Left renal pelvis (tissue), 4 donors: ENCODE measurements at places on chromosomes 1 and 21.

- no peak for DNase-seq
Measured at GRCh38 chr21:20527731-20528460, 470.3 kb upstream of the NCAM2 start.

- DNase-seq = no peak
Measured at GRCh38 chr1:172277275-172277674, 143.2 kb upstream of the C1orf105 start.

DNA sequence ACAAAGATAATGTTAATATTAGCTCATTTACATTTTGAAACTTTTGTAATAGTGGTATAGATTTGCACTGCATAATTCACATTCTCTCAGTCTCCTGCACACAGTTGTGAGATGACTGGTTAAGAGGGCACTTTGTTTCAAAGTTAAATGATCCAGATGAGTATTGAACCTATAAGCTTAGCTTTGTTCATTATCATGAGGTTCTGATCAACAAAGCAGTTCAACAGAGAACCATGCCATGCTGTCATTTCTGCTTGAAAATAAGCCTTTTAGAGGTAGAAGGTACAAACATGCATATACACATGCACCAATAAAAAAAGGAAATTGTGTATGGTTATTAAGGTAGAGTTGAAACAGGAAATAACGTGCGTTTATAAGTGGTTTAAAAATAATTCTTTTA, 4.8 kb downstream of the RAP1A start:
- no peak for DNase-seq

DNA sequence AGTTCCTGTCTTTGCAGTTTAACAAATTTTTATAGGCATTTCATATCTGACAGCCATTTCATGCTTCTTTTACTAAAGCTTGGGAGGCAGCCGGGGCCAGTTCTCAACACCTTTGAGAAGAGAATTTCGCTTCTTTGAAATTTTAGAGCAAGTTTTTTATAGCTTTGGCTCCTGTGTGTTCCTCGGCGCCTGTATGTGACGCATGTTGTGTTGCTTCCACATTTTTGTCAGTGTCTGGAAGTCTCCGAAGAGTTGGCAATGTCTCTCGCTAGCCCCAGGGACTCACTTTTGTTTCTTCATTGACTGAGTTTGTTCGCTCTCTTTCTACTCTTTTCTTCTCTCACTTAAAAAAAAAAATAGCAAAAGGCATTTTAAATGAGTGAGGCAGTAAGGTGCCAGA, 386.9 kb upstream of the PLXNA2 start:
- no peak for DNase-seq

DNA sequence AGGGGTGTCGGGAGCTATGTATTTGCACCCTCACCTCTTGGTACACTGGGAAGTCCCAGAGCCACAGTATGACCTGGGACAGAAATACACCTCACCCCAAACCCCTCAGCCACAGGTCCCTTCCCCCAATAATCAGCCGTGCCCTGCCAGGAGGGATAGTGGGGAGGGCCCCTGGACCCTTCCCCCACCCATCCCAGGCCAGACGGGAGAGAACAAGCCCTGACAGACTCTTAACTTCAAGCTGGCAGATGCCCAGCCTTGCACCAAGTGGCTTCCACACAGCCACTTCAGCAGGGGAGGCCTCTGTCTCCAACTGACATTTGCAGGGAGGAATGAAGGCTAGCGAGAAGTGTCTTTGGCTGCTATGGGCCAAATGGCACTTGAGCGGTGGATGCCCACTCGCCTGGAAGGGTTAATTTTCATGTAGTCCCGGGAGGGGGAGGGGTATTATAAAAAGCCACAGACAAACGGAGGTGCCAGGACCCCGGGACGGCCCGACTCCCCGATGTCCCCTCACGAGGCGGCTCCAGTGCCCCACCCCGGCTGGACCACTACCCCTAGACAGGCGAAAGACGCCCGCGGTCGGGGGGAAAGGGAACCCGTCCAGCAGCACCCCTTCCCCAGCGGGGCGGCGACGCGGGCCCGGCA, 495 bp downstream of the SYNC start:
- no peak for DNase-seq

GRCh38 chr1:46268578-46268977, 21.0 kb downstream of the RAD54L start:
- no peak for DNase-seq

- DNase-seq = no peak
Measured at GRCh38 chr1:76905876-76906595, 38.8 kb downstream of the ST6GALNAC5 start.

DNA sequence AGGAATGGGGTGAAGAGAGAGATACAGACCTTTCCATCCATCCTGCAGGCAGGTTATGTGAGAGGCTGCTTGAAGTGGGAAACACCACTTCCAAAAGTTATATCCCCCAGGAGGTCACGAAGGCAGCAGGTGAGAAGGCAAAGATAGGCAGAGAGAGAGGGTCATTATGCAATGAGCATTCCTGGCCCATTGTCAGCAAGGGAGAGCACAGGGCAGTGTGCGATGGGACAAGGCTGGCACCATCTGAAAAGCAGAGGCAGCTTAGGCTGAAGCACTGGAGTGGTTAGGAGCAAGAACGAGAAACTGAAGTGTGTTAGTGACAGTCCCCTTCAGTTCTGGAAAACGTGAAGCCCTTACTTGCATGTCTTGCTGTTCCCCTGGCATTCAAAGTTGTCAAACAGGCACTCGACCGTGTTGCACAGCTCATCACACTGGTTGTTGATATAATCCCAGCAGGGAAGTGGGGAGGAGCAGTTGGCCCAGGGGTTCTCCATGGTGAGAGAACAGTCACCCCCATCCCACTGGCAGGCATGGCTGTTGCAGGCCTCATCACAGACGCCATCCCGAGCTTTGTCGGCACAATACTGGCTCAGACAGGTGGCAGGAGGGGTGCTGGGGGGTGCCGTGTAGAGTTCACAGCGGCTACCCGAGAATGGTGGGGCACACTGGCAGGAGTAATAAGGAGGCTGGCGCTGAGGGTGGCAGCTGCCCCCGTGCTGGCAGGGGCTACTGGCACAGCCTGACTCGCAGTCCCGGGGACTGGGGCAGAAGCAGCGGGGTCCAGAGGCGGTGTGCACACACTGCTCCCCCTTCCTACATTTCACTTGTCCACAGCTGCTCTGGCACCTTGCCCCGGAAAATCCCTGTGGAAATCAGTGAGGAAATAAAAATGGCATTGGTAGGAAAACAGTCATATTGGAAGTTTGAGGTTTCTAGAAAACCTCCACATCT, 28.9 kb upstream of the ADAM30 start:
- DNase-seq = no peak

DNA sequence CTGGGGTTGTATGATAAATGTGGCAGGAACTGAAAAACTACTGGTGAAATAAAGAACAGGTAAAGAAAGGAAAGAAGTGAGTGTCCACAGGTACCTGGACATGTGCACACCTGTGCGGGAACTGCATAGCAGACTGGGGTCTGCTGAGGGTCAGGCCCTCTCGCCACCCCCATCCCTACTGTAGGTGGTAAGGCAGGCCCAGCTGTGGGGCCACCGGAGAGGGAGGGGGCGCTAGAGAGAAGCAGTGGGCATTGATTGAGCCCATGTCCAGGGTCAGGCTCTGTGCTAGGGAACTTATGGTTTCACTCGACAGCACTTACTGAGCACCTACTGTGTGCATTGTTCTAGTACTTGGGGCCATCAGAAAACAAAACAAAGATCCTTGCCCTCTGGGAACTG, 400.5 kb downstream of the MATN1 start:
- DNase-seq = no peak

DNA sequence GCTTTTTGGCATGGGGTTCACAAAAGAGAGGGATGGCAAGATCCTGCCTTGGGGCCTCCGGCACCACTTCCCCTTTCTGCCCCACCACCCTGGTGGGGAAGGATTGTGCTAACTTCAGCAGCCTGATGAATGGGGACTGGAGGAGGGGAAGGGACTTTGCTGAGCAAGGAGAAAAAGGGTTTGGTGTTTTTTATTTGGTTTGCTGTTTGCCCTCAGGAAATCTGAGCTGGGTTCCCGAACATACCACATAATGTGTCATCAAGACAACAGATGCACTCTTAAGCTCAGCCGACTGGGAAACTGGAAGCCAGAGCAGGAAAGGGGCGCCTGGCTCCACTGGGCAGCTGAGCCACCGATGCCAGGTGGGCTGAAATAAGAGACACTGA, 19.8 kb downstream of the OLFML2B start:
- no peak for DNase-seq

GRCh38 chr1:51915951-51916350, 37.4 kb upstream of the NRDC start:
- no peak for DNase-seq

DNA sequence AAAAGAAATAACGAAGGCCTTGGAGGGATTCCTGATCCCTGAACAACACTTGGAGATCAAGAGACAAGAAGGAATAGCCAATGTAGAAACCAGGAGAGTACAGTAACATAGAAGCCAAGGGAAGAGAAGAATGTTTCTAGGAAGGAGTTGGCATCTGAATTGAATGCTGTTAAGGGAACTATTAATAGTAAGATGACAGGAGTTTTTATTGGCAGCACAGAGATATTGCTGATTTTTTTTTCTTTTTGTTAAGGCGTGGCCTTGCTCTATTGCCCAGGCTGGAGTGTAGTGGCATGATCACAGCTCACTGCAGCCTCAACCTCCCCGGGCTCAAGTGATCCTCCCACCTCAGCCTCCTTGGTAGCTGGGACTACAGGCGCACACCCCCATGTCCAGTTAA, 9.6 kb upstream of the SFT2D2 start:
- no peak for DNase-seq

- no peak for DNase-seq
Measured at GRCh38 chr21:31338908-31339368, 5.1 kb downstream of the TIAM1 start.

GRCh38 chr1:89146721-89147120, 20.8 kb upstream of the GBP2 start:
- DNase-seq = no peak

GRCh38 chr1:62295921-62296491, 23.2 kb downstream of the KANK4 start:
- DNase-seq = no peak

DNA sequence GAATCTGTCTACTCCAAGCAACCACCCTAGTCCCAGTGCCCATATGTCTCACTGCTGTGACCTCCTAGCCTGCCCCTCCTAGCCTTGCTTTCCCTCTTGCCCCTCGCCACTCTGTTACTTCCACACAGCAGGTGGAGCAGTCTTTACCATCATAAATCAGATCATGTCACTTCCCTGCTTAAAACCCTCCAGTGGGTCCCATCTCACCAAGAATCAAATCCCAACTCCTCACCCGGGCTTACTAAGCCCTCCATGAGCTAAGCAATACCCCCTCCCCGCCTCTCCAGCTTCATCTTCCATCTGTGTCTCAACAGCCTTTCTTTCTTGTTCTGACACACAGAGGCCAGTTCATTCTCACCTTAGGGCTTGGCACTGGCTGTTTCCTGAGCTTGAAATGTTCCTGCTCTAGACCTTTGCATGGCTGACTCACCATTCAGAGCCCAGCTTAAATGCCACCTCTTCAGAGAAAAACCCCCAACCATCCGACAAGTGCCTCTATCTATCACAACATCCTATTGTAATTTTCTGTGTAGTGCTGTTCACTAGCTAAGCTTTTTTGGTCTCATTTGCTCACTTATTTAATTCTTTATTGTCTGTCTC, 22.3 kb downstream of the KNCN start:
- no peak for DNase-seq

GRCh38 chr1:116847688-116848531, 61.8 kb upstream of the PTGFRN start:
- no peak for DNase-seq
